ENCODE measurements at places on chromosomes 2 and 18.

DNA sequence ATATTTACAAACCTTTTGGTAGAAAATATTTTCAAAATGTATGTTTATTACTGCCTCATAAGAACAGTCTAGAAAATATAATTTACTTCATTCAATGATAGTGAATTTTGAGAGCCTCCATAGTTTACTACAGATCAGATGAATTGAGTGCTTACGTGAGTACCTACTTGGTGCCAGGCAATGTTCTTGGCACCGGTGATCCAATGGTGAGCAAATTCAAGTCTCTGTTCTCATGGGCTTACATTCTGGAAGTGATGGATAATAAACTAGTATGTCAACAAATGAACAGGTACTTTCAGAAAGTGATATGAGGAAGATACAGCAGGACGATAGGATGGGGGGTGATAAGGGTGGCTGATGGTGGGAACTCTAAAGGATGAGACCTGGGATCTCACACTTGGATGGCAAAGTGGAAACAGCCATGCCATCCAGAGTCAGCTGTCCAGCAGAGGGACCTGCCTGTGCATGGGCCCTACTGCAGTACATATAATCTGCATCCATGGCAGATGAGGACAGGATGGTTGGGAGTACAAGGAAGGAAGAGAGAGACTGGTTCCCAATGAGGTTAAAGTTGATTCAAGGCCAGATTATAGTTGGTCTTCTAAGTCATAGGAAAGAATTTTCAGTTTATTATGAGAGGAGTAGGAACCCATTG, 277.0 kb downstream of the NEDD4L start:
- no peak for DNase-seq
- H3K4me3 ChIP-seq = no peak overlapping the region

DNA sequence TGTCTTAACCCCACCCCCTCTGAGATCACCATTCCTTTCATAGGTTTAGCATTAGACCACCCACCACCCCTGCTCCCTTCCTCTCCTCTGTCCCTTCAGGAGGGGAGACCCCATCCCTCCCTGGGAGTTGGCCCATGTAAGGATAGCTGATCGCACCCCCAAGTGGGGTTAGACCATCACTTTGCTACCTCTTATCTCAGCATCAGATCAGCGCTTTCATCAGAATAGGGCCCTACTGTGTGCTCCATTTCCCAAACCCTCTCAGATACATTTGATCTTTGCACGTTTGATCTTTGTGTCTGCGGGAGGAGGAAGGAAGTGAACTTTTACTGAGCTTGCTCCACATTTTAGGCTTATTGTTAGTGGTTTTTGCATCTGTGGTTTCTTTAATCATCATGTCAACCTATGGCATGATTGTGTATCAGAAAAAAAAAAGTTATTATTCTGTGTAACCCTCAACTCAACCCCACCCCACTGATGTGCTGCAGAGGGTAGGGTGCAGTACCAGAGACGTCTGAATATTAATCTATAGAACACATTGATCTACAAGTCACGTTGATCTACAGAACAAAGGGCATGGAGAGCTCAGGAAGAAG, 81.2 kb downstream of the PDCL3 start:
- H3K4me3 ChIP-seq = peak overlapping the region; percentile 64
- H3K36me3 ChIP-seq = peaks cover 3% of the 10 kb centered on the region
- H3K27ac ChIP-seq = peak overlapping the region; percentile 27
- peaks cover 22% of the 10 kb centered on the region for H3K4me1 ChIP-seq

GRCh38 chr2:202717598-202718310, 83.0 kb downstream of the FAM117B start:
- H3K4me3 ChIP-seq = no peak overlapping the region
- peaks cover 36% of the 10 kb centered on the region for H3K4me1 ChIP-seq
- peak overlapping the region; percentile 84 for H3K27ac ChIP-seq
- DNase-seq = no peak
- no peaks in the 10 kb centered on the region for H3K36me3 ChIP-seq

GRCh38 chr2:216169087-216169486, 59.9 kb downstream of the XRCC5 start:
- no peak overlapping the region for H3K27ac ChIP-seq
- H3K4me1 ChIP-seq = peaks cover 32% of the 10 kb centered on the region
- peaks cover 61% of the 10 kb centered on the region for H3K36me3 ChIP-seq
- no peak overlapping the region for H3K4me3 ChIP-seq
- DNase-seq = no peak
- H3K27me3 ChIP-seq = no peaks in the 10 kb centered on the region

GRCh38 chr2:222751821-222752719, 80.6 kb downstream of the MOGAT1 start:
- no peak overlapping the region for H3K27ac ChIP-seq
- DNase-seq = no peak
- H3K4me3 ChIP-seq = no peak overlapping the region
- H3K27me3 ChIP-seq = no peaks in the 10 kb centered on the region
- no peaks in the 10 kb centered on the region for H3K36me3 ChIP-seq

- H3K4me3 ChIP-seq = no peak overlapping the region
- H3K27ac ChIP-seq = no peak overlapping the region
- H3K4me1 ChIP-seq = no peaks in the 10 kb centered on the region
- DNase-seq = no peak
- H3K36me3 ChIP-seq = no peaks in the 10 kb centered on the region
Measured at GRCh38 chr2:56347881-56348280, 164.1 kb downstream of the CCDC85A start.

- no peaks in the 10 kb centered on the region for H3K27me3 ChIP-seq
- H3K27ac ChIP-seq = no peak overlapping the region
- peaks cover 6% of the 10 kb centered on the region for H3K4me1 ChIP-seq
- no peak for DNase-seq
Measured at GRCh38 chr2:70473101-70473722, 80.4 kb downstream of the TGFA start.

GRCh38 chr2:16282511-16282910, 342.2 kb downstream of the MYCN start:
- no peak for DNase-seq
- H3K27me3 ChIP-seq = no peaks in the 10 kb centered on the region
- no peaks in the 10 kb centered on the region for H3K36me3 ChIP-seq
- no peak overlapping the region for H3K27ac ChIP-seq

DNA sequence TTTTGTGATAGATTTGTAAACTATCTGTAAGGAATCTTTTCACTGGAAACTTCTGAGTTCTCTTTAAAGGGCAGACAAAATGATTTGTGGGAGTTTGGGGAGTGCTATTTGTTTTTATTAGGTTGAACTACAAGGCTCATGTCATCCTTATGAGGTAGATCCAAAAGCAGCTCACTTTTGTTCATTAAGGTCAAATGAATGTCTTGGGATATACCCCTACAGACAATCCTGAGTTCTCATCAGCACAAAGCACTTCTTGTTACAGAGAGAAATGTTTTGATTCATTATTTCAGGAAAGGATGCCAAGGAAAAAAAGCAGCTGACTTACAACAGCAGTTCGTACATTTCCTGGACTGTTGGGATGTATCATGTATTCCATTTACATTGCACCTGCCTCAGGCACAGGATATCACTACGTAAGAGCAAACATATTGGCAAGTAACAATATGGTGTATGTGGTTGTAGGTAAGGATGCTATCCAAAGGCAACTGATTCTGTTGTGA, 68.9 kb downstream of the DCC start:
- no peak for DNase-seq
- no peaks in the 10 kb centered on the region for H3K27me3 ChIP-seq
- H3K4me3 ChIP-seq = no peak overlapping the region
- H3K4me1 ChIP-seq = no peaks in the 10 kb centered on the region
- no peaks in the 10 kb centered on the region for H3K36me3 ChIP-seq
- no peak overlapping the region for H3K27ac ChIP-seq

DNA sequence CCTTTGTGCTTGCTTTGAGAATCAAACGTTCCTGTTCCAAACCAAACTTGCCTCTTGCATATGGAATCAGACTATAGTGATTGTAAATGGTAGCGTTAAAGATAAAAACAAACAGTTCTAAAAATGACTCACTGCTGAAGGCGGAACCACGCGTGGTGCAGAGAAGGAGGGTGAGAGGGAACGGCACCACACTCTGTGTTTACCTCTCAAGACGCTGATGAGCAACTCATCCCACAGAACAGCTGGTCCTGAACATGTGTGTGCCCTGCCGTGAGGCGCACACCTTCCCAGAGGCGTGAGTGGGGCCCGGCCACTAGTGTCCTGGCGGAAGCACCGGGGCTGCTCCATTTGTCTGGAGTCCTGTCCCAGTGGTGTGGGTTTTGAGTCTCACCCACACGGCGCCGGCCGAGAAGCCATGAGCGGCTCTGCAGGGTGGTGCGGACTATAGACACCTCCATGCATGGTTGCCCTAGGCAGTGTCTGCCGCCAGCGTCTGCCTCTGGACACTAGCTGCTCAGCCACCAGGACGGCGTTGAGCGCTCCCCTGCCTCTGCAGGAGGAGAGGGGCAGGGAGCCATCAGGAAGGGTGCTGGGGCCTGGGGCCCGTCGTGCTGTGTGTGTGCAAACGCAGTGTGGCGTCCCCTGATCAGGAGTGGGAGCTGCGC, 52.1 kb downstream of the NFATC1 start:
- no peak overlapping the region for H3K27ac ChIP-seq
- peaks cover 11% of the 10 kb centered on the region for H3K4me1 ChIP-seq
- no peak for DNase-seq

GRCh38 chr2:235541016-235541415, 47.2 kb downstream of the AGAP1 start:
- H3K4me1 ChIP-seq = peaks cover 19% of the 10 kb centered on the region
- H3K27me3 ChIP-seq = no peaks in the 10 kb centered on the region
- no peak overlapping the region for H3K4me3 ChIP-seq
